ENCODE measurements at places on chromosomes 1 and 21.

- no peak for DNase-seq
Measured at GRCh38 chr1:158028969-158029368, 35.5 kb downstream of the KIRREL1 start.

GRCh38 chr1:167057241-167057688, 32.9 kb downstream of the GPA33 start:
- peak; percentile 23 for DNase-seq

GRCh38 chr1:166811691-166812090, 27.6 kb upstream of the POGK start:
- DNase-seq, result no peak

DNA sequence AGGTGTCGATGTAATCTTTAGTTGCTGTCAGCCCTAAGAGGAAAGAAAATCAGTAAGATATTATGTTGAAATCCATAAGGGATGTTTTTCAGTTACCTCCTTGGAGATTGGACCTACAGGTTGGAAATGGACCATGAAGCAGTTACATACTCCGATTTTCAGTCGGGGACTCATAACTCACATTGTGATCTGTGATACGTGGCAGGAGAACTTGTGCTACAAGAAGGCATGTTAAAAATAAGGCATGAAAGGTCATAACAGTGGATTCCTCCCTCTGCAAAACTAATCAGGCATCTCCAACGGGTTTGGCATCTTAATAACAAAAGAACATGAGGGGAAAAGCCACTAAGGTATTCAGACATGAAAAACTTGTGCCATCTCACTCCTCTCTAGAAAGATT, 111.2 kb upstream of the CACHD1 start:
- no peak for DNase-seq

GRCh38 chr1:41622859-41623732, 138.6 kb upstream of the EDN2 start:
- no peak for DNase-seq

DNA sequence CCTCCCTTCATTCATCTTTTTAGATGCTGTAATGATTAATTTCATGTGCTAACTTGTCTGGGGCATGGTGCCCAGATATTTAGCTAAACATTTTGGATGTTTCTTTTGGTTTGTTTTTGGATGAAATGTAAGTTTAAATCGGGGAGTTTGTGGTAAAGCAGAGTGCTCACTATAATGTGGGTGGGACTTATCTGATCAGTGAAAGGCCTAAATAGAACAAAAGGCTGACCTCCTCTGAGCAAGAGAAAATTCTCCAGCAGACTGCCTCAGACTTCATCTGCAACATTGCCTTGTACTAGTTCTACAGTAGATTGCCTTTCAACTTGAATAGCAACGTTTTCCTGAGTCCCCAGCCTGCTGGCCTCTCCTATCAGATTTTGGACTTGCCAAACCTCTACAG, 183.6 kb downstream of the S1PR1 start:
- DNase-seq, result no peak

DNA sequence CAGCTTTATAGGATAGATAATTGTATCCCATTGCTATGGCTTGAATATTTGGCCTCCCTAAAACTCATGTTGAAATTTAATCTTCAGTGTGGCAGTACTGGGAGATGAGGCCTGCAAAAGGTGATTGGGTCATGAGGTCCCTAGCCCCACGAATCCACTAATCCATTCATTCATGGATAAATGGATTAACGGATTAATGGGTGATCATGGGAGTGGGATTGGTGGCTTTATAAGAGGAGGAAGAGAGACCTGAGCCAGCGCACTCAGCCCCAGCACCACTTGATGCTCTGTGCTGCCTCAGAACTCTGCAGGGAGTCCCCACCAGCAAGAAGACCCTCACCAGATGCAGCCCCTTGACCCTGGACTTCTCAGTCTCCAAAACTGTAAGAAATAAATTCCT, 32.0 kb downstream of the S100A6 start:
- no peak for DNase-seq

DNA sequence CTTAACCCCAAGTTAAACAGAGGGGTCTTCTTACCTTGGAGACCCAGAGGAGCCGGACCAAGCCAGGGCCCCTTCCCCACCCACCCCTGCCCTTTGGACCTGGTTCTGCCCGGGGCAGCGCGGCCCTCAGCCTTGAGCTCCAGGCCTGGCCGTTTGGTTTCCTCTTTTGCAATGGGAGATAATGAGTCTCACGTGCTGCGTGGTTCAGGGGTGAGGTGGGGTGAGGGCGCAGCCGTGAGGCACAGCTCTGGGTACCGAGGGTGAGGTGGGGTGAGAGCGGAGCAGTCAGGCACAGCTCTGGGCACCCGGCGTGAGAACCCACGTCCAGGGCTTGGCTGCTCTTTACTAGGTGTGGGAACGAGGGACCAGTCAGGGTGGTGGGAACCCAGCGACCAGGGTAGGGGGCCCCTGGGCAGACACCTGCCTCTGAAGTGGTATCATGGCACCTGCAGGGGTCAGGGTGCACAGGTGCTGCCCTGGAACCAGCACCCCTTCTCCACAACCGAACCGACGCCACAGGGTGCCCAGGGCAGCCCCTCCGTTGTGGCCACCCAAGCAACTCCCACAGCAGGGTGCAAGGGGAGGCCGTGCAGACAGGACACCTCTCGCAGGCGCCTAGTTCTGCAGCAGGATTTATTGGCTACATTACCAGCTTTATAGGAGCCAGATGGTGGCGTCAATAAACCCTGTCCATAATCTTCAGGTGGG, 182.2 kb downstream of the PRDM16 start:
- no peak for DNase-seq

- DNase-seq, result no peak
Measured at GRCh38 chr1:165075725-165076370, 280.7 kb downstream of the LMX1A start.

DNA sequence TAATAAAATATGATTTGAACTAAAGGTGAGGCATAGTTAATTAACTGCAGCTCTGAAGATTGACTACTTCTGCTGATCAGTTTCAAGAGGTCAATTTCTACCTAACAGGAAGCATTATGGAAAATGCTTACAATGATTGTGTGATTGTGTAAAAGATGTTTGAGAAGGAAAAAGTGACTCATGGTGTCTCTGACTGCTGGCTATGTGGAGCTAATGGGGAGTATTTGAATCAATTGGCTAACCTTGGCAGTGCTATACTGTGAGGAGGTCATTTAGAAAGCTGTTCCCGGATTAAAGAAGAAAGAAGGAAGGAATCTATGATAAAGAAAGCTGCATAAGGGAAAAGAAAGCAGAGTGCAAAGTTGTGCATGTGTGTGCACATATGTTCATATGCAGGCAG, 376.5 kb downstream of the ADGRL2 start:
- DNase-seq, result no peak

- DNase-seq, result no peak
Measured at GRCh38 chr1:184958554-184959353, 15.6 kb downstream of the NIBAN1 start.

- no peak for DNase-seq
Measured at GRCh38 chr1:15007842-15008241, 145.7 kb upstream of the TMEM51 start.

GRCh38 chr1:65319141-65319540, 9.8 kb downstream of the DNAJC6 start:
- no peak for DNase-seq

- peak; percentile 44 for DNase-seq
Measured at GRCh38 chr1:8152731-8153702, 126.9 kb upstream of the ERRFI1 start.

DNA sequence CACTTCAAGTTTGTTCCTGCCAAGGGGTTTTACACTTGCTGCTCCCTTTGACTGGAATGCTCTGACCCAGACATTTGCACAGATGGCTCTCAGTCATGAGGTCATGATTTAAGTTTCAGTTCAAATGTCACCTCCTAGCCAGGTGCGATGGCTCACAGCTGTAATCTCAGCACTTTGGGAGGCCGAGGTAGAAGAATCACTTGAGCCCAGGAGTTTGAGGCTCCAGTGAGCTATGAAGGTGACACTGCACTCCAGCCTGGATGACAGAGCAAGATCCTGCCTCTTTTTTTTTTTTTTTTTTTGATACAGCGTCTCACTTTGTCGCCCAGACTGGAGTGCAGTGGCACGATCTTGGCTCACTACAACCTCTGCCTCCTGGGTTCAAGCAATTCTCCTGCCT, 4.5 kb upstream of the ZMYM4 start:
- DNase-seq, result no peak

DNA sequence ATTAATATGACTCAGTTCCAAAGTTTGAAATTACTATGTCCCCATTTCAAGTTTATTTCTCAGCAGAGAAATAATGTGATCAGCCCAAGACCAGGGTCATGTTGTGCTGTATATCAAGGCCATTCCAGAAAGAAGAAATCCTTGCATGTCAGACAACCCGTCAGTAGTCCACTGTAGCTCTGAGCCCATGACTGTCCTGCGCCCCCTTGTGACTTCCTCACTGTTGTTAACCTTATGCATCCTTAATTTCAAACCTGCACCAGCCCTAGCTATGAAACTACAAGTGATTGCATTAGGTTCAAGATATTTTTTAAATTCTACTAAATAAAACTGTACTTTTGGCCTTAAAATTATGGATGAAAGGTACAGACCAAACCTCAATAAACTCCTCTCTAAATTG, 133.0 kb downstream of the LRRC7 start:
- DNase-seq, result no peak

DNA sequence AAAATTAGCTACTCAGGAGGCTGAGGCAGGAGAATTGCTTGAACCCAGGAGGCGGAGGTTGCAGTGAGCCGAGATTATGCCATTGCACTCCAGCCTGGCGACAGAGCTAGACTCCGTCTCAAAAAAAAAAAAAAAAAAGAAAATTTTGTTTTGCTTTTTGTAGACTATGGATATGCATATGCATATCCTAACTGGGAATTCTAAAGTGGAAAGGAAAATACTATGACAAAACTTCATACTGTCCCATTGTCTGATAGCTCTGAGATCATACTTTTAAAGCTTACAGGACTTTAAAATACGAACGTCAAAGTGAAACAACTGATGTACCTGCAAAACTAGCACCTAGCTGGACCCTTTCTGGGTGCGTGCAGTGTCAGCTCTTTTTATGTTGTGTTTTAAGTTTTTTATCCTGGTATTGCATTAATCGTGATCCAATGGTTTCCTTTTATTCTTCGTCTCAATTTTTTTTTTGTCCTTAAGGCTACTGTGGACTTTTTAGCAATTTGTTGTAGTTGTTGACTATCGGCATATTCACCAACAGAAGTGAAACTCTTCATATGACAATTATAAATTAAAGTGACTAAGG, 19.2 kb downstream of the SPRTN start:
- DNase-seq, result no peak

GRCh38 chr1:155106862-155107261, 20.8 kb upstream of the EFNA1 start:
- DNase-seq, result no peak

GRCh38 chr1:230710543-230710904, 3.4 kb downstream of the AGT start:
- no peak for DNase-seq

GRCh38 chr1:214801191-214801590, 198.2 kb downstream of the CENPF start:
- DNase-seq, result no peak

- DNase-seq, result no peak
Measured at GRCh38 chr1:5718831-5719632, 273.2 kb downstream of the NPHP4 start.

DNA sequence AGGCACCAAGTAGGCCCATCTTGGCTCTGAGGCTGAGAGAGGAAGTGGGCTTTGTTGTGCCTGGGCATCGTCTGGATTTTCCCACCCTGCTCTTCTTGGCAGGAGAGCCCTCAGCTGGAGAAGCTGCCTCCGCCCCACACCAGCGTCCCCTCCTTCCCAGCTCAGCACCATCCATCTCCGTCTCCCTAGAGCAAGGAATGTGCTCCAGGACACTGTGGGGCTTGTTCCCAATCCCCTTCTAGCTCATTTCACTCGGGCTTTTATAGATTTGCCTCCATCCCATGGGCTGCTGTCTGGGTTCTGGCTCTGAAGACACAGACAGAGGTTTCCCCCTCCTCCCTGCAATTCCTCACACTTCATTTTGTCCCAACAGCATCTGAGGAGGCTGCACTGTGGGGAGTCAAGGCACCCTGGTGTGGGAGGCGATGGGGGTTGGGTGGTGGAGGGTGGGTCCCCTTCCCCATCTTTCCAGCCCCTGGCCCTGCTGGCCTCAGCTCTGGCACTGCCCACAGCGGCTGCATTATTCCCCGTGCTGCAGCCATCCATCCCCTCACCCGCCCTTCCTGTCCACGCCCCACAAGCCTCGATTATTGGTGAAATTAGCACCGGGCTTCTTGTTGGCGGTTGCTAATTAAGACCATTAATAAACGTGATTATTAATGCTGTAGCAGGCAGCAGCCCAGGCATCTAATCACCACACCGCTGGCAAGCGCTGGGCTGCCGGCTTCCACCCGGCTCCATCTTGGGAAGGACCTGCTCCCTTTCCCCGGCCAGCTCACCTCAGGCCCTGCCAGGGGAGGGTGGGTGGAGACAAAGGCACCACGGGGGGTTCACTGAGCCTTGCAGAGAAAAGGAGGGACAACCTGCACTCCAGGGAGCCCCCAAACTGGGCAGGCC, 21.7 kb downstream of the RHBG start:
- DNase-seq, result no peak

DNA sequence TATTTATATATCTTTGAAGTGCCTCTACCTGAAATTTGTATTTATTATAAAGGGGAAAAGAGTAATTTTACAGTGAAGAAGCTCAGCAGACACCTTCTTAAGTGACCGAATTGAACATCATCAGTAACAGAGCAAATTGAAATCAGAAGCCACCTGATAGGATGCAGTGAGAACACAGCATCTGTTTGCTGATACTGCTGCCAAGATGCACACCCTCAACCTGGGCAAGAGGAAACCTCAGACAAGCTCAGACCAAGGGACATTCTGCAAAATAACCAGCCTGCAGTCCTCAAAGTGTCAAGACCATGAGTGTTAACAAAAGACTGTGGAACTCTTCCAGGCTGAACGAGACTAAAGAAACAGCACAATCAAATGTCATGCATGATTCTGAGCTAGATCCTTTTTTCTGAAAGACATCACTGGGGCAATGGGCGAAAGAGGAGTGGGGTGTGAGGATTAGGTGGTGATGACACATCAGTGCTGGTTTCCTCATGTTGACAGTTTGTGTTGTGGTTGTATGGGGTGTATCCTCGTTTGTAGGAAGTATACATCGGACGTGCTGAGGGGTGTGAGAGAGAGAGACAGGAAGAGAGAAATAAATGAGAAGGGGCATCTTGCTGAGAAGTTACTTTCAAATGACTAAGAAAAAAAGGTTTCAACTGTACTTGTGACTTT, 103.7 kb downstream of the ABCA4 start:
- DNase-seq, result peak; percentile 55

DNA sequence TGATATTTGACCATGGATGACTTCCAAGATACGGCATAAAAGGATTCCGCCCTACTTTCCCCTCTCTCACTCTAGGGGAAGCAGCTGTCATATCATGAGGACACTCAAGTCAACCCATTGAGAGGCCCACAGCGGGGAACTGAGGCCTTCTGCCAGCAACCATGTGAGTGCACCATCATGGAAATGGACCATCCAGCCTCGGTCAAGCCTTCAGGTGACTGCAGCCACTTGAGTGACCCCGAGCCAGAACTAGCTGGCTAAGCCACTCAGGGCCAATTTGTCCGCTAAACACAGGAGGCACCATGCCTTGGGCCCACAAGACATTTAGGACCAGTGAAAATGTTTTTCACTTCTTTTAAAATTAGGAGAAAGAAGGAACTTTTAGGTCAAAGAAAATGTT, 11.1 kb upstream of the GJB5 start:
- no peak for DNase-seq

GRCh38 chr1:234920843-234921140, 207.8 kb downstream of the TOMM20 start:
- DNase-seq, result no peak
